ENCODE measurements at places on chromosomes 11 and 22.

DNA sequence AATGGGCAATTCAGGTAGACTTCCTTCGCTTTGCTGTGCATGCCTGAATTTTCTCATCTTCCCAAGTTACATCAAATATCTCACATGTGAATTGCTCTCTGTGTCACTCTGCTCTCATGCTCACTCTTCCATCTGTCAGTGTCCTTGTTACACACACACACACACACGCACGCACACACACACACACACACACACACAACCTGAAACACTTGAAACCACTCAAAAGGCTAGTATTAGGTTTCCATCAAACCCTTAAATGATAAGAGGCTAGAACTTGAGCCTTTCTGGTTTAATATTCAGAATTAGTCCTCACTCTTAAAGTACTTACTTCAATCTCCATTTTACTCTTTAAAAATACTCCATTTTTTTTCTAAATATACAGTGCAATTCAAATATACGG lies 282.4 kb downstream of the C11orf87 start:
- no peak for DNase-seq

GRCh38 chr11:87323899-87324298 lies 286.2 kb downstream of the TMEM135 start:
- DNase-seq, result no peak

DNA sequence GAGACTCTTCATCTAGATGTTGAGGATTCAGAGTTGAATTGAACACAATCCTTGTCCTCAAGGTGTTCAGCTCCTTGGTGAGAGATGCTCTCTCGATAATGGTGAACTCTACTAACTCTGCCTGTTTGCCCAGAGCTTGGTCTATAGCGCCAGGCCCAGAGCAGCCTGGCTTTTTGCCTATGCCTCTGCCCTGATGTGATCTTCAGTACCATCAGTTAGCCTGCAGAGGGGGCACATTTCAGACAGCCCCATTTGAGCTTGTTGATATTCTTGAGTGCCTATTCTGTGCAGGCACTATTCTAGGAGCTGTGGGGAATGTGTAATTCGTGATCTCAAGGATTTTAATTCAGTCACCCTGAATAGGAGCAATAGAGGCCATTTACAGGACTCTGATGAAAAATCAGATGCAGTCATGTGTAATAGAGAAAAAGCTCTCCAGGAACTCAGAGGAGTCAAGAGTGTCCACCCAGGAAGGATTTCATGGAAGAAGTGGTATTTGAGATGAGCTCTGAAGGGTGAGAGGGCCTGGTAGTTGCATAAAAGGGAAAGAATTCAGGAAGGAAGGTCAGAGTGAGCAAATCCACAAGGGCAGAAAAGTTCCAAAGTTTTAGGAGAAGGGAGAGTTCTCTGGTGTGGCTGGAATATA lies 19.3 kb downstream of the GTPBP1 start:
- no peak for DNase-seq

GRCh38 chr11:18408558-18409291 lies 3.4 kb upstream of the LDHC start:
- DNase-seq, result no peak

- DNase-seq, result peak; percentile 6
Measured at GRCh38 chr11:5809122-5809519, 397 bp downstream of the OR52N2 start.

DNA sequence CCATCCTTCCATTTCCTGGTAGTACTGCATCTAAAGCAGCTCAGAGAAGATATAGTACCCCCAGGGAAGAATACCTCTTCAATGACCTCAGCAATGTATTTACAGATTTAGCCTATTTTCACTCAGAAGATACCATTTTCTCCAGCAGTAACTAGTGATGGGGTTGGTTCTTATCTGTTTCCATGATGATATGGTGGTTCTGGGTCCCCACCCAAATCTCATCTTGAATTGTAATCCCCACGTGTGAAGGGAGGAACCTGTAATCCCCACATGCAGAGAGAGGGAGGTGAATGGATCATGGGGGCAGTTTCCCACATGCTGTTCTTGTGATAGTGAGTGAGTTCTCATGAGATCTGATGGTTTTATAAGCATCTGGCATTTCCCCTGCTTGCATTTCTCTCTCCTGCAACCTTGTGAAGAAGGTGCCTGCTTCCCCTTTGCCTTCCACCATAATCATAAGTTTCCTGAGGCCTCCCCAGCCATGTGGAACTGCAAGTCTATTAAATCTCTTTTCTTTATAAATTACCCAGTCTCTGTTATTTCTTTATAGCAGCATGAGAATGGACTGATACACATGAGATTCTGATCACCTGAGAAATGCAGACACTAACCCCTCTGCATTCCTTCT lies 139.2 kb downstream of the CCDC81 start:
- no peak for DNase-seq

DNA sequence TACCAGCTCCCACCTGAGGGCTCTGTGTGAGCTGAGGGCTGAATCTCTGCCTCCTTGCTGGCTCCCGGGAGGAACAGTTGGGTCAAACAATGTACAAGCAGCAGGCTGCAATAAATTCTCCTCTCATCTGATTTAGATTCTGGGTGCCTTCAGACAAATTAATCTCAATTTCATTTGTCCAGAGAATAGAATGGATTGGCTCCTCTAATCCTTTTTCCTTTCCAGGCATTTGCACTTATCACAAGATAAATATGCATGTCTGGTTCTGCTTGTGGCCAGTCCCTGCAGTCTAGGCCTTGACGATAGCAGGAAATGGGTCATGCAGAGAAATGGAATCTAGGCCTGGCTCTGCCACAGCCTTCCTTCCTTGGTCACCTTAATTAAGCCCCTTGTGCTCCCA lies 28.7 kb downstream of the UPB1 start:
- DNase-seq, result no peak

- DNase-seq, result peak; percentile 90
Measured at GRCh38 chr11:129249351-129249750, 57.2 kb upstream of the ARHGAP32 start.

- DNase-seq, result peak; percentile 83
Measured at GRCh38 chr22:47386812-47387510, 624.5 kb downstream of the TBC1D22A start.

- DNase-seq, result no peak
Measured at GRCh38 chr11:117641008-117641915, 155.8 kb downstream of the DSCAML1 start.

GRCh38 chr22:49937758-49938564 lies 19.5 kb downstream of the CRELD2 start:
- peak; percentile 40 for DNase-seq

DNA sequence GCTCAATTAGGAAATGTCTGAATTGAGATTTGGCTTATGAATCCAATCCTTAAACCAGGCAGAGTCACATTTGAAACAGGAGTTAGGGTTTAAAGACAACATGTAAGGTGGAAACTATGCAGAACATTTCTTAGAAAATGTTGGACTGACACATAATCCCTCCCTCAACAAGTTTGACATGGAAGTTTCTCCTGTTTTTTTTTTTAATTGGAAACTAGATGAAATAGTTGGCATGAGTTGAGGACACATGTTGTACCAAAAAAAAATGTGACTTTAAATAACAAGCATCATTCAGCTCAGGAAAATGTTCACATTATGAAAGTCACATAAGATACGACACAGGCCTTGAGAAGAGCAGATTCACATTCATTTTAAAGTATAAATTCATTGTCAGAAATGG lies 154.9 kb upstream of the DDI1 start:
- no peak for DNase-seq

GRCh38 chr11:97743205-97743742 lies 1277.5 kb upstream of the CNTN5 start:
- DNase-seq, result no peak

DNA sequence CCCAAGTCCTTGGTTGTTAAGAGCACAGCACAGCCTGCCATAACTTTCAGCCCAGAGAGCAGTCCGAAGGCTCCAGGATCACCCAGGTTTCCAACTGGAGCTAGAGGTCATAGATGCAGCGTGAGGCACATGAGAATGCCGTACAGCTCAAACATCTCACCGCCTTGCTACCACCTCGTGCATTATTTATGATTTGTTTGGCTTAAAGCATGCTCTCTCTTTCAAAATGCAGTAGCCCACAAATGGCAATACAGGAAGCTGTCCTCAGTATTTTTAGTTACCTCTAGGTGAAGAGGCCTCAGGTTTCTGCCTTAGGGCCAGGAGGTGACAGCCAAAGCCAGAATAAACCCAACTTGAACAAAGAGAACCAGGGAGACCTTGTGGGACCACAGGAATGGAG lies 14.4 kb downstream of the SCN3B start:
- no peak for DNase-seq

DNA sequence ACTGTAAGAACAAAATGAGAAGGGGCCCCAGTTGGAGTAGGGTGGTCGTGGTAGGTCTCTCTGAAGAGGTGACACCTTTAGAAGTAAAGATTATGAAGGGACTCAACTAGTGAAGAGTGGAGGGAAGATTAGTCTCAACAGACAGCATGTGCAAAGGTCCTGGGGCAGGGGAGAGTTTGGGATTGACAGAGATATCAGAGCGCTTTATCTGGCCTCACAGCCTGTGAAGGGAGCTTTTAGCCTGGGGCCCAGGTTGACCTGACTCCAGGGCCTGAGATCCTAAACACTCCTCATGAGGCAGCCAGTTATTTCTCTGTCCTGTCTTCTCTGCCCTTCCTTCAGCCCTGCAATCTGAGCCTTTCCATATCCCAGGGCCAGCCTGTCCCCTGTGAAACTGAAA lies 16.2 kb downstream of the FGF3 start:
- no peak for DNase-seq

All from RPMI7951 (cell line).